ENCODE measurements at places on chromosomes 1 and 21.

DNA sequence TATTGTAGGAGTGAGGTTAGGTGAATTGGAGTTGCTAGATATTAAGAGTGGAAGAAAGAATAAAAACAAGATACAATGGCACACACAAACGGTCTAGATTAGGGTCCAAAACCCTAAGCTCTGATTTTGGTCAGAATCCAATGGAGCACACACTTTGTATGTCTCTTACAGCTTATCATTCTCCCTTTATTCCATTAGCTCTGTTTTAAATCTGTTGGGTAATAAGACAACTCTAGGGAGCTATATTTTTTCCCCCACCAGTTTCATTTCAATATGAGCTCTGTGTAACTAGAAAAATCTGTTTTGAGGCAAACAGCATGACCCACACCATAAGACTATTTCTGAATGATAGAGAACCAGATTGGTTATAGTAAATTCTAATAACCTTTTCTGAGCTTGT lies 465.6 kb downstream of the ADGRL2 start:
- DNase-seq: no peak

GRCh38 chr1:46453449-46453848 lies 36.2 kb upstream of the DMBX1 start:
- DNase-seq: no peak

- no peak for DNase-seq
Observed at GRCh38 chr1:243246916-243247315, 8.2 kb downstream of the CEP170 start.

GRCh38 chr1:21573971-21574465 lies 64.8 kb downstream of the ALPL start:
- DNase-seq: no peak

DNA sequence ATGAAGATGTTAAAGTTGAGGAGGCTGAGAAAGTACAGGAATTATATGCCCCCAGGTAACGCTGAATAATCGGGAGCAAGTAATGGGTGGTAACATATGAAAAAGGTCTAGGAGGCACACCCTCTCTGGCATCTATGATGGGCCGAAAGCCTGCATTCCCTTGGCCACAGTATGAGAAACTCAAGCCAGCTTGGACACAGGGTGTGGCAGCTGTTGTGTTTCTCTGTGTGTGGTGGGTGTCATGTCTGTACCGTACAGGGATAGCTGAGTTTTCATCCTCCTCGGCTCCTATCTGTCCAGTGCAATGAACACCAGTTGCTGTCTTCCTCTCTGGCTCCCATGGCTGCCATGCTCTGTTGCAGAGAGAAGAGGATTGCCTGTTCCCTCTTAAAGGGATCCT lies 32.9 kb downstream of the NBPF3 start:
- DNase-seq: no peak

GRCh38 chr1:25564777-25565574 lies 21.6 kb downstream of the LDLRAP1 start:
- no peak for DNase-seq

- no peak for DNase-seq
Observed at GRCh38 chr1:15707239-15707925, 23.3 kb downstream of the PLEKHM2 start.

DNA sequence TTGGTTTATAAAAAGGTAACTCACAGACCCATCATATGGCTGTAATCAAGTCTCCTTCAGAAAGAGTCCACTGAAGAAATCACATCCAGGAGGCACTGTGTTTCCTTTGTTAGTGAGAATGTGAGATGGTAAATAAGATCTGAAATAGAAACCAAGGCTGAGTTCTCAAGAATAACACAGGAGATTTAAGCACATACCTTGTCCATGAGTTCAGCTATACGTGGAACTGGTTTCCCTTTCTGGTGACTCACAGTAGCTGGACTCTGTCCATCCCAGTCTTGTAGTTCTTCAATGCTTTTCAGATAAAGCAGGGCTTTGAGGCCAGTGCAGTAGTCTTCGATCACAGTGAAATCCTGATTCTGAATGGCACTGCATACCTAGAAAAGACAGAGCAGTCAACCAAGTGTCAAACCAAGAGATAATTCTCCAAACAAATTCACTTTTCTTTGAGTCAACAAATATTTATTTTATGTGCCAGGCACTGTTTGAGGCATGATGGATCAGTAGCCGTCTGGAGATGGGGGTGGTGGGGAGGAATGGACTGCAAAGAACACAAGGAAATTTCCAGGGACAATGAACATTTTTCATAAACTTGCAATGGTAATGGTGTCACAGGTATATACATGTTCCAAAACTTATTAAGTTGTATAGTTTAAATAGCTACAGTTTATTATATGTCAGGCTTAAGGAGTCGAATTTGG lies 471.4 kb downstream of the PTBP2 start:
- no peak for DNase-seq

DNA sequence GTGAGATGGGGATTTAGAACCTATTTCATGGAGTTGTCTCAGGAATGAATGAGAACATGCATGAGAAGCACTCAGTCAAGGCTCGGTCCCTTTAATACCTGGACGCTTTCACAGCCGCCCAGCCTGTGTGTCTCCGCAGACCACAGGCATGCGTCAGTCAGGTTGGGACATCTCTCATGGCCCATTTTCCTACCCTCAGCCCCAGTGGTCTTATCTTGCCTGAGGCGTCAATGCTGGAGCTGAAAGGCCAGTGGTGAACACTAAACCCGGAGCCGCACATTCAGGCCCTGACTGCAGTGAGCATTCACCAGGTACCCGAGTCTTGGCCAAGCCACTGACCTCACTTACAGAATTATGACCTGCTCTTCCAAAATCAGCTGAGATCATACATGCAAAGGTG lies 263.2 kb upstream of the RAB4A start:
- no peak for DNase-seq

- no peak for DNase-seq
Observed at GRCh38 chr1:100387657-100388350, 35.5 kb downstream of the CDC14A start.

- no peak for DNase-seq
Observed at GRCh38 chr1:96374076-96374762, 347.4 kb upstream of the PTBP2 start.

DNA sequence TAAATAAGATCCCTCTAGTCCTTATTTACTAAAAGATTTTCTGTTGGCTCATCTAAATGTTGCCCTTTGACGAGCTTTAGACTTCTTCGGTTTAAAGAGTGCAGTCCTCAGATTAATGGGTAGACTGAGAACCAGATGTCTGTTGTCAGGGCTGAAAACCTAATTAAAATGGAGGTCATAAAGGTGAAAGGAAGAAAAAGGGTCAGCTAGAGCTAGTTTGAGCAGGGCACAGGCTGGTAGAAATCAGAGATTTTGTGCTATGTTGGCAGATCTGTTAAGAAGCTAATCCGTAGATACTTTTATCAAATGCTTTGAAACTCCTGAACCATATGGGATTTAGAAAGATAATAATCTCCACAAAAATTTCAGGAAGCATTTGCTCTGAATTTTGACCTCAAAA lies 959.0 kb downstream of the PLA2G4A start:
- no peak for DNase-seq

DNA sequence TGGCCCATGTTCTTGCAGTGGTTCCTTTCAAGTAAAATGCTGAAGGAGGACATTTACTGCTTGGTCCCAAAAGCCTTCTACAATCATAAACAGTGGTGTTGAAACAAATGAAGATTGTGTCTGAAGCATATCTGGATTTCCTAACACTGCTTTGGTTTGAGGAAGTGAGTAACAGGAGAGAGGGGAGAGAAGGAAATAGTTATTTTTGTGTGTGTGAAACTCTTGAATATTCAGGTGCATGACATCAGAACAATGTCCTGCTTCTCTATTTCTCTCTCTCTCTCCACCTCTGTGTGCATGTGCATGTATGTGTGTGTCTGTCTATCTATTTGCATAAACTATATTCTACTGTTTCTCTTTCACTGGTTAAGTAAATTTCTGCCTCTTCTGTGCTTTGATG lies 61.4 kb upstream of the TNFSF18 start:
- DNase-seq: no peak
